HT1080 (cell line): ENCODE measurements at places on chromosomes 2 and 18. TPM values are rescaled to one million over a fixed set of nuclear protein-coding genes. Genes with fewer than 3 reads are reported as not detected.

The LRRC30 gene
- total RNA-seq: not detected in 2 replicates

The MAP3K20 gene
- total RNA-seq: 22.6 and 25.2 TPM in 2 replicates

The BMP10 gene
- not detected in 2 replicates for total RNA-seq

The RAB31 gene
- total RNA-seq: 48.0 and 82.2 TPM in 2 replicates

The PROKR1 gene
- total RNA-seq: not detected in 2 replicates

The RUFY4 gene
- total RNA-seq: not detected in 2 replicates

The DLGAP1 gene
- total RNA-seq: not detected in 2 replicates

The CLEC4F gene
- total RNA-seq: not detected in 2 replicates

The NPAS2 gene
- total RNA-seq: 41.2 and 63.1 TPM in 2 replicates
